ENCODE measurements at places on chromosomes 16 and 17. TPM values are rescaled to one million over a fixed set of nuclear protein-coding genes. Genes with fewer than 3 reads are reported as not detected.

DNA sequence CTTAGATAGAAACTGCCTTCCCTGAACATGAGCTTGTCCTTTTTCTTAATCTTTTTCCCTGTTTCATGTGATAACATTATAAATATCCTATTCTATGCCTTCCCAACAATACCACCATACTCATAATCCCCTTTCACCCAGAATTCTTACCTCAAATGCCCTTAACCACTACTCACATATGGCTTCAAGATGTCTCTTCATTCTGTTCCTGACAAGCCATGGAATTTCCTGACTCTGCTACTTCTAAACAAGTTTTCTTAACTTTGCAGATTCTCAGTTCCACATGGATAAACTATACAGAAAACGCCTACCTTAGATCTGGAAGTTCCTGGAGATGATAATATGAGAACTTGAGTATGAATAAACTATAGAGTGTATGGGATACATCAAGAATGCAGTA is 1217.8 kb downstream of the CDH8 start:
- no peak for DNase-seq

MT1A gene
- total RNA-seq, result not detected

DNA sequence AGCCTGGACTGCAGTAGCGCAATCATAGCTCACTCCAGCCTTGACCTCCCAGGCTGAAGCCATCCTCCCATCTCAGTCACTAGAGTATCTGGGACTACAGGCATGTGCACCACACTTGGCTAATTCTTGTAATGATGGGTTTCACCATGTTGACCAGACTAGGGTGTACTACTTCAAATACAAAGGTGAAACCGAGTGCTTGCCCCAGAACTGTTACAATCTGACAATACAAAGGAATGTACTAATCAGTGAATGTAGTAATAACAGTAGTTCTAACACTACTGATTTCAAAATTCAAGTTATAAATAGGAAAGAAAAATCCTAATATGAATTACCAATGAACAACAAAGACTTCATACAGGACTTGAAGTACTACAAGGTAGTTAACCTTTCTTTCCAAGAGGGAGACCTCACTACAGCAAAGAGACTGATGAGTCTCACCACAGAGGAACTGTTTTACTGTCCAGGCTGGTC is 24.4 kb downstream of the CRK start:
- DNase-seq, result no peak

RHBDF2 gene
- total RNA-seq, result 2.0 TPM

DNA sequence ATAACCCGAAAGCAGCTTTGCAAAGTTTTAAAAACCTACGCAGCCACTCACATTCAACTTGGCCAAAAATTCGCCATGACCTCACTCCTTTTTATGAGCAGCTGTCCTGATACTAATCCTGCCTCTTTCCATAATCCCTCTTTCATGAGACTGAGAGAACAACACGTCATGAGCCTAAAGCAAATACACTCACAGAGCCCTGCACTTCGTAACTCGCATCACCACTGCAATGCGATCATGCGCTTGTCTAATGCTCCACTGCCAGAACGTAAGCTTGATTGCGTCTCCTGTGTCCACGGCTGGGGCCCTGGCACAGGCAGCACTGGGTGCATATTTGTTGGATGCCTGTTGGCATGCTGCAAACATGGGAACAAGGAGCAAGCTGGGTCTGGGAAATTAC is 36.2 kb downstream of the CDRT4 start:
- DNase-seq, result no peak

CES3 gene
- 2.4 TPM for total RNA-seq

CTRB2 gene
- not detected for total RNA-seq

Data from neural crest cell (in vitro differentiated cells).